ENCODE measurements at places on chromosomes 7 and 10. TPM values are rescaled to one million over a fixed set of nuclear protein-coding genes. Genes with fewer than 3 reads are reported as not detected.

GRCh38 chr10:119267384-119267783 is 60.0 kb downstream of the GRK5 start:
- 0 out of 2 replicates have a peak, but pooled peaks cover 3% of the 10 kb centered on the region for H3K36me3 ChIP-seq
- no peaks in the 10 kb centered on the region for H3K27me3 ChIP-seq
- DNase-seq, result no peak
- no peak overlapping the region for H3K4me3 ChIP-seq

DNA sequence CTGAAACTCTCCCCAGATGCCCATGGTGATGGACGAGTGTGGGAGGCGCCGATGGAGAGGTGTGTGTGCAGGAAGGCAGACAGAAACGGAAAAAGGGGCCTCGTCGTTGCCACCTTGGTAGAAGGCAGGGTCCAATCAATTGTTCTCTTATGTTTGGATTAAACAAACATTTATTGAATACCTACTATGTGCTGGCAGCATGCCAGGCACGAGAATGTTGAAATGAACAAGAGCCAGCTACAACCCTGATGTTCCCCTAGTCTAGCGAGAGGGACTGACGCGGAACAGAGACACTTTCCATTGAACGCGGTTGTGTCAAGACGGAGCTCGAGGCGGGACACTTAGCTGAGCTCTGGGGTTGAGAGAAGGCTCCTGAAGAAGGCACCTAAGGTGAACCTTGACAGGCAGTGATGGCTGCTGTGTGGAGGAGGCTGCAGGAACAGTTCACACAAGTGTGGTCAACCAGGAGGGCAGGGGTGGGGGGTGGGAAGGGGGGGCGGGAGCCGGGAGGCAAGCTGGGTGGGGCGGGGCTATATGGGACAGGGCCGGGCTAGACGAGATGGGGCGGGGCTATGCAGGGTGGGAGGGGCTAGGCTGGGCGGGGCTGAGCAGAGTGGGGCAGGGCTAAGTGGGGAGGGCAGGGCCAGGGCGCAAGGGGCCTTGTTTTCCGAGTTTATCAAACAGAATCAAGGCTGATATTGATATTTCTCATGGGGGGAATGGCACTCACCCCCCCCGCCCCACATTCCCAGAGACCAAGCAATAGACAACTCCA is 181.0 kb downstream of the GATA3 start:
- H3K4me3 ChIP-seq, result no peak overlapping the region
- H3K36me3 ChIP-seq, result no peaks in the 10 kb centered on the region
- no peak overlapping the region for H3K27ac ChIP-seq

DNA sequence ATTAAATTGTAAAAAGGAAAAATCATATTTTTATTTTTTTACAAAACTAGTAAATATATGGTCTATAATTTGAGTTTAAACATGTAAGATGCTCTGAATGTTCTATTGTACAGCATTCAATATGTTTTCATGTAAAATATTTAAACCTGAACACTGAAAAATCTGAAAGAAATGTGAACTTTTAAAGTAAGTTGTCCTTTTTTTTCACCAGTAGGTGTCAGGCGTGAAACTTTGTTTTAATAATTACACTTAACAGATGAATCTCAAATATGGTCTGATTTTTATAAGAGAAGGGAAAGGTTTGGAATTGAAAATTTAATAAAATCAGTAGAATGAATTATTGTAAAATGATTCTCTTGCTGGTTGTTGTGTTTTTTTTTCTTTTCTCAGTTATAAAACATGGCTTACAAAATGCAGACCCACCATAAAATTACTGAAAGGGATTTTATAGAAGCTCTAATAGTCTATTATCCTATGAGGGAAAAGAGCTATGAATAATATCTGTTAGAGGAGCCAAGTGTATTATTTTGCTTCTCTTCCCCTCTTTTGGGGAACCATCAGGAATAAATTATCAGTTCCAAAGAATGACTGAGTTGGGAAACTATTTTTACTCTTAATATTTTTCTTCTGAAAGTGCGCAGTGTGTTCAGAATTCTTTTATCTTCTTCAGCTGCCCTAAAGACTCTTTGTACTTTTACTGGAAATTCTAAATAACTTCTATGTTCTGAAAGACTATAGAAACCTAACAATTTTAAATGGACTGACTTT is 217.7 kb upstream of the FZD1 start:
- no peak overlapping the region for H3K27ac ChIP-seq
- H3K4me1 ChIP-seq, result peaks cover 45% of the 10 kb centered on the region
- DNase-seq, result no peak
- H3K4me3 ChIP-seq, result no peak overlapping the region

GRCh38 chr7:121279822-121280221 is 49.0 kb upstream of the WNT16 start:
- H3K36me3 ChIP-seq, result peaks cover 11% of the 10 kb centered on the region
- H3K4me3 ChIP-seq, result no peak overlapping the region
- H3K4me1 ChIP-seq, result peaks cover 19% of the 10 kb centered on the region

GRCh38 chr7:136251826-136252225 is 274.7 kb upstream of the MTPN start:
- no peaks in the 10 kb centered on the region for H3K36me3 ChIP-seq
- no peaks in the 10 kb centered on the region for H3K27me3 ChIP-seq
- no peaks in the 10 kb centered on the region for H3K4me1 ChIP-seq
- DNase-seq, result no peak

- no peak overlapping the region for H3K27ac ChIP-seq
- no peak overlapping the region for H3K4me3 ChIP-seq
- H3K36me3 ChIP-seq, result no peaks in the 10 kb centered on the region
- no peaks in the 10 kb centered on the region for H3K27me3 ChIP-seq
- H3K4me1 ChIP-seq, result no peaks in the 10 kb centered on the region
- DNase-seq, result peak; percentile 8
These were observed 37.0 kb downstream of the ADAP1 start for GRCh38 chr7:917255-918117.

DNA sequence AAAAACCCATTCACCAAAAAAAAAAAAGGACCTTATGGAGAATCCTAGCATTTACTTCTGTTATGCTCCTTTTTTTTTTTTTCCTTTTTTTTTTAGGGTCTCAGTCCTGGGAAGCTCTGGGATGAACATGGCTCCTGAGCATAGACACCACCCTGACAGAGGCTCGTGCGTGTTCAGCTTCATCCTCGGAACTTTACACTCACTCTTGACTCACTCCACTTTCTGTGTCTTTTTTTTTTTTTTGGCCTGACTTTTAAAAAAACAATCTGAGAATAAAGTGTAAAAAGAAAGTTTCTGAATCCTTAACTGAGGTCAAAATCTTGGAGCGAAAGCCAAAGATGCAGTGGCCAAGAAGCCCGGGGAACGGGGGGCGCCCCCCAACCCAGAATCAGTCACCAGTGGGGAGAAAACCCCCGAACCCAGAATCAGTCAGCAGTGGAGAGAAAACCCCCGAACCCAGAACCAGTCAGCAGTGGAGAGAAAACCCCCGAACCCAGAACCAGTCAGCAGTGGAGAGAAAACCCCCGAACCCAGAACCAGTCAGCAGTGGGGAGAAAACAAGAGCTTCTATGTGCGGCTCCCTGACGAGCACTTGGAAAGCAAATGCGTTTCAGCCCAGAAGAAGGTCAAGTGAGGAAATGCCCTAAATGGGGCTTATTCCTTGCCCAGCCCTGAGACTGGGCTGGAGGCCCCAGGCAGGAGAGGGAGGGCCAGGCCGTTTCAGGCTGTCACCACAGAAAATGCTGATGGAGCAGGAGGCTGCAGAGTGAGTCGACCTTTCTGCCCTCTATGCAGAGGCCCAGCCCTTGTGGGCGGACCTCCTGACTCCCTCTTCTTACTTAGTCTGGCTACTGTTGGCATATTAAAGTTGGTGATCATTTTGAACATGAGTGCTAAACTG is 19.0 kb upstream of the PFKP start:
- H3K27ac ChIP-seq, result no peak overlapping the region
- H3K36me3 ChIP-seq, result no peaks in the 10 kb centered on the region
- H3K4me3 ChIP-seq, result no peak overlapping the region
- peaks cover 34% of the 10 kb centered on the region for H3K4me1 ChIP-seq
- no peaks in the 10 kb centered on the region for H3K27me3 ChIP-seq

- H3K27ac ChIP-seq, result no peak overlapping the region
- no peak overlapping the region for H3K4me3 ChIP-seq
- H3K27me3 ChIP-seq, result no peaks in the 10 kb centered on the region
- peaks cover 2% of the 10 kb centered on the region for H3K4me1 ChIP-seq
- DNase-seq, result no peak
These were observed 278.1 kb downstream of the MAGI2 start for GRCh38 chr7:79175374-79175773.

GRCh38 chr7:151243408-151244195 is 4.9 kb downstream of the SMARCD3 start:
- H3K36me3 ChIP-seq, result 0 out of 2 replicates have a peak, but pooled peaks cover 2% of the 10 kb centered on the region
- H3K4me3 ChIP-seq, result no peak overlapping the region
- H3K27ac ChIP-seq, result no peak overlapping the region
- peaks cover 39% of the 10 kb centered on the region for H3K4me1 ChIP-seq

GRCh38 chr10:103276896-103277712 is at the start of gene INA:
Gene INA, plus strand, starts transcription at chr10:103277138. Its CDS starts 74 bp downstream, at chr10:103277212.
- peak within 1 kb of the TSS; percentile 71 for H3K4me3 ChIP-seq
- H3K27ac ChIP-seq, result no peak within 1 kb of the TSS
- peak; percentile 82 for DNase-seq
- H3K27me3 ChIP-seq, result peaks cover 76% of the 10 kb centered on the region
- H3K4me1 ChIP-seq, result peaks cover 34% of the 10 kb centered on the region

DNA sequence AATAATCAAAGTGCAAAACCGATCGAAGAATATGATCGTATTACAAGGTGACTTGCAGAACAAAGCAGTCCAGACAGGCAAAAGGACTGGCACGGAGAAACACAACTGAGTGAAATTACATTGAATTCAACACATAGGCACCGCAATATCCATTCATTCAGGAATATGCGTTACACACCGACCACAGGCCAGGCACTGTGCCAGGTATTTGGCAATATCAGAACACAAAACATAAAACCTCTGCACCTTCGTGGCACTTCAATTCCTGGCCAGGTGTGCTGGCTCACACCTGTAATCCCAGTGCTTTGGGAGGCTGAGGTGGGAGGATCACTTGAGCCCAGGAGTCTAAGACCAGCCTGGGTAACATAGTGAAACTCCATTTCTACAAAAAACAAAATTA is 187.9 kb downstream of the DIP2C start:
- H3K27me3 ChIP-seq, result peaks cover 62% of the 10 kb centered on the region
- no peak overlapping the region for H3K27ac ChIP-seq
- H3K36me3 ChIP-seq, result no peaks in the 10 kb centered on the region
- DNase-seq, result no peak
- H3K4me3 ChIP-seq, result no peak overlapping the region

- no peaks in the 10 kb centered on the region for H3K27me3 ChIP-seq
- peak; percentile 31 for DNase-seq
- H3K27ac ChIP-seq, result no peak overlapping the region
- no peaks in the 10 kb centered on the region for H3K4me1 ChIP-seq
- no peak overlapping the region for H3K4me3 ChIP-seq
These were observed 17.0 kb downstream of the PNLIPRP3 start for GRCh38 chr10:116444527-116445142.

DNA sequence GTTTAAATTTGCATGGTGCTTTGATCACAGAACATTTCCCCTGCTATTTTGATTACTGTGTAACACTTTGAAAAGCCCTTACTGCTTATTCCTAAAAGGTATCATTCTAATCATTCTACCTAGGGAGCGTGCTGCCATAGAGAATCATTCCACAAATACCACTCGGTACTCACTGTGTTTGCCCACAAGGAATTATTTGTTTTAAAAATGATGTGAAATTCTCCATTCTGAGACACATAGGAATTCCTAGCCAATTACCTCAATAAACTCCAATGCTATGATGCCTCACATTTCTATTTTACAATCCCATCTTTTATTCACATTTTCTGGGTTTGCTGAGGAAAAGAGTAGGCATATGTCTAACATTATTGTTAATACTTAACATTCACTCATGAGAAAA is 16.2 kb upstream of the TES start:
- H3K27me3 ChIP-seq, result no peaks in the 10 kb centered on the region
- H3K4me1 ChIP-seq, result no peaks in the 10 kb centered on the region
- H3K27ac ChIP-seq, result no peak overlapping the region

DNA sequence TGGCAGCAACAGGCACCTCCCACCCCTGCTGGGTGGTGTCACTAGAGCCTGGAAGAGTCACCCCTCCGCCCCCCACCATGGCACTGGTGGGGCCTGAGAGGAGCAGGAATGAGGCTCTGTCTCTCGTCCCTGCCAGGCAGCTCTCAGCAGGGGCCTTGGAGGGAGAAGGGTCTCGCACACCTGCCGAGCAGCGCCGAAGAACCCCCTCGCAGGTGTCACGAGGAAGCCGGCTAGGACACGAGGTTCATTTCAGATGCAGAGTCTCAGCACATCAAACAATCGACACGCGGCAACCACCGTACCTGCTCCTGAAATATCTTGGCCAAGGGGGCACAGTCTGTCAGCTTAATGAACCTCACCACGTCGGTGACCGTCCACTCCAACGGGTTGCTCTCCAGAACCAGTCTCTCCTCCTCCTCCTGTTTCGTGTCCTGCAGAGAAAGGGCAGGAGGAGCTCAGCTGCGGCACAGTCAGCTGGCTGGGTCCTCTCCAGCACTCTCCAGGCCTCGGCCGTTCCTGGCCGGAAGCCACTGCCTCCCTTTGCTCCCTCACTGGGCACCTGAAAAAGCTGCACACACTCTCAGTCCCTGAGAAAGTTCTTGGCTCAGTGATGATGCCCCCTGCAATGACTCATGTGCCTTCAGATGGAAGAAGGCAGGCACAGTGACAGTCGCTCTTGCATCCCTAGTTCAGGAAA is 240.1 kb downstream of the SFMBT2 start:
- DNase-seq, result no peak
- H3K4me1 ChIP-seq, result no peaks in the 10 kb centered on the region
- H3K27ac ChIP-seq, result no peak overlapping the region

DNA sequence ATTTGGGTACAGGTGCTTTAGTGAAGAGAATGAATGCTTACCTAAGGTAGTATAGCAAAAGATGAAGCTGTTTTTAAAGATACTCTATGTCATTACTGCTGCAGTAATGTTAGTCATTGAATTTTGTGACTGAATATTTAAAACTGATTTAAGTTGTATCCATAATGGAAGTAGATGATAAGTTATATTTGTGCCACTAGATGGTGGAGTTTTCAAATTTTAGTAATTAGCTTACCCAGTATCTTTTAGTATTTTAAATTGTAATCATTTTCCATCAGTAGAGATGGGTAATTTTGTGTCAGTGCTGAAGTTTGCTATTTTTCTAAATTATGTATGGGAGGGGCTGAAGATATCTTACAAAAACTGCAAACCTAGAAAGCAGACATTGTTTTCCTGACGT is 25.2 kb downstream of the HBP1 start:
- DNase-seq, result no peak
- no peaks in the 10 kb centered on the region for H3K27me3 ChIP-seq
- no peak overlapping the region for H3K4me3 ChIP-seq
- H3K27ac ChIP-seq, result no peak overlapping the region
- H3K4me1 ChIP-seq, result no peaks in the 10 kb centered on the region
- peaks cover 30% of the 10 kb centered on the region for H3K36me3 ChIP-seq

The FBXW4 gene
- total RNA-seq, result 47.9 TPM

The TWIST1 gene
- total RNA-seq, result 0.37 TPM

The LRIT2 gene
- total RNA-seq, result not detected

The SRGN gene
- 1.3 TPM for total RNA-seq

The SLC18A2 gene
- total RNA-seq, result 7.1 TPM

The TFR2 gene
- total RNA-seq, result 5.7 TPM

The UCN3 gene
- total RNA-seq, result not detected

The CYP2W1 gene
- total RNA-seq, result not detected
